ENCODE measurements at places on chromosomes 2 and 18. TPM values are rescaled to one million over a fixed set of nuclear protein-coding genes. Genes with fewer than 3 reads are reported as not detected.
A peak's percentile ranks its signal among the peaks of the same experiment; 100 is the strongest.

GRCh38 chr2:231057590-231057989, 923 bp downstream of the PSMD1 start:
- H3K4me3 ChIP-seq: peak overlapping the region; percentile 93
- H3K36me3 ChIP-seq: peaks cover 9% of the 10 kb centered on the region
- H3K4me1 ChIP-seq: peaks cover 13% of the 10 kb centered on the region
- peak; percentile 11 for DNase-seq
- H3K27ac ChIP-seq: peak overlapping the region; percentile 100
- no peaks in the 10 kb centered on the region for H3K27me3 ChIP-seq

DNA sequence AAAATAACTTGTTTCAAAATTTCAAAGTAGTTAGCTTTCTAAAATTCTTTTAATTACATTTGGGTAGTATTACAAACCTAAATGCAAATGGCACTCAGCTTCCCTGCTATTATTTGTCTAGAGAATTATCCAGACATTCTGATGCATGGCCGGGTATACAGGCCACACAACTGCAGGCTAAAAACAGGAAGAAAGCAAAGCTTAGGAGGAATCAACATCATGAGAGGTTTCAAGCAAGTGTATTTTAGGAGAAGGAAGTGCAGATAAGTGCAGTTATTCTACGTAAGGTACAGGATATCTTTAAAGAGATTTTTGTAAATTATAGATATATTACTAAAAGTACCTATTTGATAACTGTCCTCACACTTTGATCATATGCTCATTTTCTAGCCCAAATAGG, 46.8 kb upstream of the RNU4ATAC start:
- H3K36me3 ChIP-seq: no peaks in the 10 kb centered on the region
- DNase-seq: no peak
- no peak overlapping the region for H3K4me3 ChIP-seq
- H3K27me3 ChIP-seq: no peaks in the 10 kb centered on the region
- H3K27ac ChIP-seq: no peak overlapping the region

DNA sequence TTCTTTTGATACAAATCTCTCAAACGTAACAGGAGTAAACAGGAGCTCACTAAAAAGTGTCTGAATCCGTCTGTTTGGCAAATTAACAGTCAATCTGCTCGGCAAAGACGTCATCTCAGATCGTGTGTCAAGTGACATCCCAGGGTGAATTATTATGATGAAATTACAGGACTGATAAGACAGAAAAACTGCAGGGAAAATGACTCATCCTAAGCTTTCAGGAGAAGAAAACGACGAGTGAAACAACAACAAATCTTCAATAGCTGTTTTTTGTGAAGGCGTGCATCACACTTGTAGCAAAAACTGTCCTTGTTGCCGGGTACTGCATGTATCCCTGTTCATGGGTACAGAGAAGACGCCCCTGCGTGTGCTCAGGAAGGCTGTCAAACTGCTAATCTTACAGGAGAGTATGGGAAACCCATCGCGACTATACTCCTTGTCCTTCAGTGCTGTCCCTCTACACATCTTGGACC, 24.9 kb downstream of the EPB41L3 start:
- no peaks in the 10 kb centered on the region for H3K27me3 ChIP-seq
- no peak overlapping the region for H3K4me3 ChIP-seq
- H3K27ac ChIP-seq: no peak overlapping the region

- no peaks in the 10 kb centered on the region for H3K36me3 ChIP-seq
- DNase-seq: peak; percentile 71
- H3K4me3 ChIP-seq: no peak overlapping the region
- no peaks in the 10 kb centered on the region for H3K27me3 ChIP-seq
- no peaks in the 10 kb centered on the region for H3K4me1 ChIP-seq
These were observed 42.9 kb upstream of the RFX8 start for GRCh38 chr2:101517758-101518271.

GRCh38 chr18:72122103-72122502, 422.0 kb downstream of the CBLN2 start:
- no peaks in the 10 kb centered on the region for H3K27me3 ChIP-seq
- H3K4me1 ChIP-seq: no peaks in the 10 kb centered on the region
- no peak for DNase-seq
- H3K27ac ChIP-seq: no peak overlapping the region
- H3K4me3 ChIP-seq: no peak overlapping the region

DNA sequence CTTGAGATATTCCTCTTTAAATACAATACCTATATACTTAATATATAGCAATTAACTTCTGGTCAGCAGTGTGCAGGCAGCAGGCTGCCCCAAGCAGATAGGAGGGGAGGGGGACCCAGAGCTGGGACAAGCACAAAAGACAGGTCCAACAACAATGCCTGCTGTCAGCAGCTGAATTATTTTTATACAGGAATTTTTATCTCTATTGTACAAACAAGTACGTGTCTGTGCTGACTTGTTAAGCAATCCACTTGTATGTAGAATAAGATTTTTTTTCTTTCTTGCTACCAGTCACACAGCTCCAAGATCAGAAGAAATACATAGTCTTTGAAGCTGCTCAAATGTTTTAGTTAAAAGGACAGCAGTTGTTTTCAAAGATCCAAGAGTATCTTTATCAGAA, 16.7 kb downstream of the BCL11A start:
- no peak overlapping the region for H3K4me3 ChIP-seq
- H3K36me3 ChIP-seq: no peaks in the 10 kb centered on the region
- no peaks in the 10 kb centered on the region for H3K27me3 ChIP-seq
- no peak overlapping the region for H3K27ac ChIP-seq
- H3K4me1 ChIP-seq: peaks cover 48% of the 10 kb centered on the region

- H3K4me1 ChIP-seq: no peaks in the 10 kb centered on the region
- DNase-seq: no peak
- no peak overlapping the region for H3K27ac ChIP-seq
- no peak overlapping the region for H3K4me3 ChIP-seq
These were observed 41.4 kb downstream of the KLHL29 start for GRCh38 chr2:23426263-23426905.

DNA sequence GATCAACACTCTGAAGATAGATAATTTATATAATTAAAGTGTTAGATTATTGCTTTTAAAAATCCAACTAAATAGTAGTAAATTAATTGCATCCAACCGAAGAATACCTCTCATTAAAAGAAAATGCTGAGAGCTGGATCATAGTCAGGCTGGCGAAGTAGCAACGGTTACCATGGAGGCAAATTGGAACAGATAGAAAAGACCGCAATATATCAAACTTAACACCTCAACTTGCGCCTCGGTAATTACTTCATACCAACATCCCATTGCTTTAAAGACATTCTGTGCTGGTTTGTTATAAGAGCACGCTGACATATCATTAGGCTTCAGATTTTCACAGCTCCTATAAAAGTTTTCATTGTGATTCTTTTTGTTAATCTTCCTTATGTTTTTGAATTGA, 183.8 kb upstream of the ZC3H15 start:
- no peaks in the 10 kb centered on the region for H3K27me3 ChIP-seq
- H3K4me1 ChIP-seq: no peaks in the 10 kb centered on the region
- no peak overlapping the region for H3K4me3 ChIP-seq
- H3K27ac ChIP-seq: no peak overlapping the region

DNA sequence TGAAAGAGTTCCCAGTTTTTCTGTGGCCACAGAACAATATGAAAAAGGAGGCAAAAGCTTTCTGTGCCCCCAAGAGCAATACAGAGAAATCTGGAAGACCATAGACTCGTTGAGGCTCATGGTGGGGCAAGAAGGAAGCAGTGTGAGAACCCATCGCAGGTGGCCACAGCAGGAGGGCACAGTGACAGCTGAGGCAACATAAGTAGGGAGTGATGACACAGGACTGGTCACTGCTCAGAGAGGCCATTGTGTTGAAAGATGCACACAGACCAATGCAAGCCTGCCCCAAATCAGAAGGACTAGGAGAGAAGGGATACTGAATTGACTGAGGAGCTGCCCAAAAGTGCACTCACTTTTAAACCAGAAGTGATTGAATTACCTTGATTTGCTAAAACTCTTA, 483.6 kb downstream of the EPHA4 start:
- no peak for DNase-seq
- H3K27me3 ChIP-seq: no peaks in the 10 kb centered on the region
- H3K4me3 ChIP-seq: no peak overlapping the region
- H3K36me3 ChIP-seq: no peaks in the 10 kb centered on the region
- no peak overlapping the region for H3K27ac ChIP-seq
- H3K4me1 ChIP-seq: no peaks in the 10 kb centered on the region

GRCh38 chr2:53568469-53568868, 199.1 kb upstream of the CHAC2 start:
- DNase-seq: no peak
- no peaks in the 10 kb centered on the region for H3K4me1 ChIP-seq
- H3K4me3 ChIP-seq: no peak overlapping the region
- no peak overlapping the region for H3K27ac ChIP-seq
- H3K36me3 ChIP-seq: no peaks in the 10 kb centered on the region

GRCh38 chr2:190343536-190344275, at the start of gene INPP1:
Gene INPP1, plus strand, starts transcription at chr2:190343589. Its CDS starts 16,514 bp downstream, at chr2:190360103.
- peaks cover 35% of the 10 kb centered on the region for H3K27me3 ChIP-seq
- no peaks in the 10 kb centered on the region for H3K36me3 ChIP-seq
- no peak within 1 kb of the TSS for H3K27ac ChIP-seq
- H3K4me3 ChIP-seq: peak within 1 kb of the TSS; percentile 34

- no peak overlapping the region for H3K4me3 ChIP-seq
- H3K36me3 ChIP-seq: no peaks in the 10 kb centered on the region
- peak; percentile 54 for DNase-seq
- peaks cover 3% of the 10 kb centered on the region for H3K27me3 ChIP-seq
- no peak overlapping the region for H3K27ac ChIP-seq
- H3K4me1 ChIP-seq: no peaks in the 10 kb centered on the region
These were observed 130.5 kb downstream of the PXDN start for GRCh38 chr2:1613731-1614354.

GRCh38 chr2:113218283-113219091, 44.7 kb downstream of the PSD4 start:
- no peaks in the 10 kb centered on the region for H3K36me3 ChIP-seq
- H3K27ac ChIP-seq: no peak overlapping the region
- H3K4me3 ChIP-seq: no peak overlapping the region
- no peaks in the 10 kb centered on the region for H3K27me3 ChIP-seq
- no peak for DNase-seq
- peaks cover 7% of the 10 kb centered on the region for H3K4me1 ChIP-seq

DNA sequence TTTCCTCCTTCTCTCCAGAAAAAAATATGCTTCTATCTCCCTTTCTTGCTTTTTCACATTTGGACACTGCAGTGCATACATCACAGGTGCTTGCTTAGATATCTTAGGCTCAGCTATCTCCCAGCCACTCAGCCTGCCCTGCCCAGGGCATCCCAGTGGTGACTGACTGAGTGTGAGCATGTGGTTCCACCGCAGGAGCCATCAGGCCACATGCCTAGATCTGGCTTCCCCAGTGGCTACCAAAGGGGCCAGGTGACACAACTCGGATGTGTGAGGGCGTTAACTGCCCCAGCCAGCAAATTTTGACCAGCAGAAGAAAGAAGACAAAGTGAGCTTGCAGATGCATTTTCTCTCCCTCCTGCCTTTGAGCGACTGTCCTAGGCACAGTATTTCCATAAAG, 25.5 kb downstream of the SP5 start:
- no peak for DNase-seq
- H3K4me1 ChIP-seq: no peaks in the 10 kb centered on the region
- no peak overlapping the region for H3K4me3 ChIP-seq
- no peak overlapping the region for H3K27ac ChIP-seq
- H3K27me3 ChIP-seq: no peaks in the 10 kb centered on the region
- no peaks in the 10 kb centered on the region for H3K36me3 ChIP-seq

GRCh38 chr2:112794131-112794733, 9.9 kb upstream of the IL1A start:
- no peaks in the 10 kb centered on the region for H3K4me1 ChIP-seq
- H3K36me3 ChIP-seq: no peaks in the 10 kb centered on the region
- H3K27ac ChIP-seq: no peak overlapping the region

- peak within 1 kb of the TSS; percentile 83 for H3K4me3 ChIP-seq
- H3K27me3 ChIP-seq: peaks cover 2% of the 10 kb centered on the region
- peak; percentile 93 for DNase-seq
- peak within 1 kb of the TSS; percentile 67 for H3K27ac ChIP-seq
- H3K4me1 ChIP-seq: peaks cover 32% of the 10 kb centered on the region
- H3K36me3 ChIP-seq: no peaks in the 10 kb centered on the region
These were observed at the start of gene GLI2 for GRCh38 chr2:120735746-120736170. Gene GLI2, plus strand, starts transcription at chr2:120735868. Its CDS starts 61,453 bp downstream, at chr2:120797321.

DNA sequence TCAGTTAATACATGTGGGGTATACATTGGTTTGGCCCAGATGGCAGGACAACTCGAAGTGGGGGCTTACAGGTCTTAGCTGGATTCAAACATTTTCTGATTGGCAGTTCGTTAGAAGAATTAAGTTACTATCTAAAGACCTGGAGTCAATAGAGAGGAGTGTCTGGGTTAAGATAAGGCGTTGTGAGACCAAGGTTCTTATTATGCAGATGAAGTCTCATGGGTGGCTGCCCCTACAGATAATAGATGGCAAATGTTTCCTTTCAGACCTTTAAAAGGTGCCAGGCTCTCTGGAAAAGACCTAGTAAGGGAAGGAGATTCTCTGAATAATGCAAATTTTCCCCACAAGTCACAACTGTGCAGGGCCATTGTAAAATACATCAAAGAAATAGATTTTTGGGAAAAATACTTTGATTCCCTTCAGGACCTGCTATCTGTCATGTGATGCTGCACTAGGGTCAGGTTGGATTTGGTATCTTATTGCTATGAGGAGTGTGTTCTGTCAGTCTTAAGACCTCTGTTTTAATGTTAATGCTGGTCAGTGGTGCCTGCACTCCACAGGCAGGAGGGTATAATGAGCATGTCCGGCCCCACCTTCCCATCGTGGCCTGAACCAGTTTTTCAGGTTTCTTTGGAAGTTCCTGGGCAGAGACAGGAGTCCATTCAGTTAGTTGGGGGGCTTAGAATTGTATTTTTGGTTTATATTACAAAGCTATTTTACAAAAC, 14.3 kb upstream of the MC5R start:
- no peak overlapping the region for H3K4me3 ChIP-seq
- H3K36me3 ChIP-seq: no peaks in the 10 kb centered on the region

DNA sequence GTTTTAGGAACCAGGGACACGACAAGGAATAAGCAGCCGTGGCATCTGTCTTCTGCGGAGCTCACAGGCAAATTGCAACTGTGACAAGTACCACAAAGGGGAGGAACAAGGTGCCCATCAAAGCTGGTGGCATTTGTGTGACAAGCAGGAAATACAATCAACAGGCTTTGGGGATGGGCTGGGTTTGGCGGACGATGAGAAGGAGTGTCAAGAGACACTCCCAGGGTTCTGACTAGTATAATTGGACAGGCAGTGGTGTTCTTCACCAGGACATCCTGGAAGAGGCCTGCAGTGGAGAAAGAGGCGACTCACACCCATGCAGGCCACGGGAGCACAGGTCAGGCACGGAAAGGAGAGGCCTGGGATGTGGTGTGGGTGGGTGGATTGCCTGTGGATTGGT, 14.2 kb upstream of the SPATA3 start:
- H3K36me3 ChIP-seq: no peaks in the 10 kb centered on the region
- H3K4me3 ChIP-seq: no peak overlapping the region
- peaks cover 2% of the 10 kb centered on the region for H3K4me1 ChIP-seq
- H3K27ac ChIP-seq: no peak overlapping the region

- H3K27me3 ChIP-seq: no peaks in the 10 kb centered on the region
- H3K27ac ChIP-seq: no peak overlapping the region
- DNase-seq: peak; percentile 48
- peaks cover 5% of the 10 kb centered on the region for H3K4me1 ChIP-seq
- no peak overlapping the region for H3K4me3 ChIP-seq
These were observed 179.6 kb downstream of the FAM124B start for GRCh38 chr2:224222291-224222690.

The ABCB11 gene
- total RNA-seq: 0.12 TPM

The C2orf66 gene
- not detected for total RNA-seq

The DLX2 gene
- total RNA-seq: not detected

The PLGLB1 gene
- total RNA-seq: 0.92 TPM

The PDE1A gene
- 0.32 TPM for total RNA-seq

The TEX44 gene
- total RNA-seq: not detected
